ENCODE measurements at places on chromosomes 11 and 22.
A peak's percentile ranks its signal among the peaks of the same experiment; 100 is the strongest.

- peak; percentile 84 for DNase-seq
These were observed 14.0 kb downstream of the LAYN start for GRCh38 chr11:111554532-111554931.

- no peak for DNase-seq
These were observed at the start of gene SCN3B for GRCh38 chr11:123654566-123655081. Gene SCN3B, minus strand, starts transcription at chr11:123654624. Its CDS starts 823 bp downstream, at chr11:123653801.

GRCh38 chr22:33909911-33910310 is 10.4 kb downstream of the LARGE1 start:
- DNase-seq = no peak

DNA sequence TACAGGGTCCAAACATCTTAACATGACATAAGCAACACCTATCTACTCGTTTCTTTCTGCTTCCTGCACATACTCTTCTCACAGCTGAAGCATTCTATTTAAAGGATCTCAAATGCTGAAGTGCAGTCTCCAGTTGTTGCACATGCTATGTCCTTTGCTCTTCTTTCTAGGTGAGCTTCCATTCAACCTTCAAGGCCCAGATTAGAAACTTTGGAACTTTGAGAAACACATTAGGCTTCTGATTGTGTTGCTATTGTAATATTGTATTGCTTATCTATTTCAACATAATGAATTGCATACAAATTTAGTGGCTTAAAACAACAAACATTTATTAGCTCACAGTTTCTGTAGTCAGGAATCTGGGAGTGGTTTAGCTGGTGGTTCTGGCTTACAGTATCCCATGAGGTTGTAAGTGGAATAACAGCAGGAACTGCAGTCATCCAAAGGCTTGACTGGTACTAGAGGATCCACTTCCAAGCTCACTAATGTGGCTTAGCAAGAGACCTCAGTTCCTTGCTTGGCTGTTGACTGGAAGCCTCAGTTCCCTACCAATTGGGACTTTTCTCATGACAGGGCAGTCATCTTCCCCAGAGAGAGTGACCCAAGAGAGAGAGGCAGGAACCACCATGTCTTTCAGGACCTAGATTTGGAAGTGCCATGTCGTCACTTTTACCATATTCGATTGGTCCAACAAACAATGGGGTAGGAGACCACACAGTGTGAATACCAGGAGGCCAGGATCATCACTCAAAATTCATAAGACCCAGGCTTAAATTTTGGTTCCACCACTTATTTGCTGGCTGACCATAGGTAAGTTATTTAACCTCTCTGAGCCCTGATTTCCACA is 27.2 kb upstream of the RASSF10 start:
- DNase-seq = no peak

DNA sequence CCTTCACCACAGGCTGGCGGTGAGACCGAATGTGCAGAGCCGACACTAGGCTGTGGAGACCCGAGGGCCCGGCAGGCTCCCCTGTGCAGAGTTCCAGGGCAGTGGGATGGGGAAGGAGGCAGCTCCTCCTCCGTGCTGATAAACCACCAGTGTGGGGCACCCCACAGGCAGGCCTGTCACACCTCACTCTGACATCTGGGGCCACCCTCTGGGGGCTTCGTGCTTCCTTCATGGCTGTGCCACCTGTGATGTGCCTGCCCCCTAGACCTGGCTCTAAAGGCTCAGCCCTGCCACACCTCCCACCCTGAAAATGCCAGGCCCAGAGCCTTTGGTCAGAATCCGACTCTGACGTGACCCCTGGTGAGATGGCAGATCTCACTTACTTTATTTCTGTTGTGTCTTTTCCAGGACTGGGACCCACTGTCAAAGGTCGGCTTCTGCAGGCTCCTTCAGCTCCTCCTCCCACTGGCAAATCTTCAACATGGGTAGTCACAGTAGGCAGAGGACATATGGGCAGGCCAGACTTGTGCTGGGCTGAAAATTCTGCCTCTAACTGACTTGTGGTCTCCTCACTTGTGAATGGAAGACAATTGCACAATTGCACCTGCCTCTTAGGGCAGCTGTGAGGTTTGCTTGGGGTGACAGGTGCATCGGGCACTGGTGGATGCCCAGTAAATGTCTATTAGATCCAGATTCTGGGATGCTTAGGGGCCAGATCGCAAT is 46.2 kb upstream of the TSKU start:
- no peak for DNase-seq

DNA sequence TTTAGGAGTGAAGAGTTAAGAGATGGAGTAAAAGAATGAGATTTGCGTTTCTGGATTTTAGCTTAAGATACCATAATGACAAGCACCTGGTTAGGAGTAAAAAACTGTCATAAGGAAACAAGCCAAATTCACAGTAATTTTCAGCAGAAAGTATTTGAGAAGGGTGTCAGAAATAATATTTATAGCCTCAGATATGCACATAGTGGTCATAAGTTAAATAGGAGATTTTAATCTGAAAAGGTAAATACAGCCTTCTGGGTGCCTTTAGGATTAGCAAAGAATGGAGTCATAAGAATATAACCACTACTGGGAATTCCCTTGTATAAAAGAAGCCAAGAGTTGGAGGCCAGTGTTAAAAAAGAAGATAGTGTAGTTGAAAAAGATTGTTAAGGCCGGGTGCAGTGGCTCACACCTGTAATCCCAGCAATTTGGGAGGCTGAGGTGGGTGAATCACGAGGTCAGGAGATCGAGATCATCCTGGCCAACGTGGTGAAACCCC is 160.1 kb downstream of the SWAP70 start:
- DNase-seq = peak; percentile 31

DNA sequence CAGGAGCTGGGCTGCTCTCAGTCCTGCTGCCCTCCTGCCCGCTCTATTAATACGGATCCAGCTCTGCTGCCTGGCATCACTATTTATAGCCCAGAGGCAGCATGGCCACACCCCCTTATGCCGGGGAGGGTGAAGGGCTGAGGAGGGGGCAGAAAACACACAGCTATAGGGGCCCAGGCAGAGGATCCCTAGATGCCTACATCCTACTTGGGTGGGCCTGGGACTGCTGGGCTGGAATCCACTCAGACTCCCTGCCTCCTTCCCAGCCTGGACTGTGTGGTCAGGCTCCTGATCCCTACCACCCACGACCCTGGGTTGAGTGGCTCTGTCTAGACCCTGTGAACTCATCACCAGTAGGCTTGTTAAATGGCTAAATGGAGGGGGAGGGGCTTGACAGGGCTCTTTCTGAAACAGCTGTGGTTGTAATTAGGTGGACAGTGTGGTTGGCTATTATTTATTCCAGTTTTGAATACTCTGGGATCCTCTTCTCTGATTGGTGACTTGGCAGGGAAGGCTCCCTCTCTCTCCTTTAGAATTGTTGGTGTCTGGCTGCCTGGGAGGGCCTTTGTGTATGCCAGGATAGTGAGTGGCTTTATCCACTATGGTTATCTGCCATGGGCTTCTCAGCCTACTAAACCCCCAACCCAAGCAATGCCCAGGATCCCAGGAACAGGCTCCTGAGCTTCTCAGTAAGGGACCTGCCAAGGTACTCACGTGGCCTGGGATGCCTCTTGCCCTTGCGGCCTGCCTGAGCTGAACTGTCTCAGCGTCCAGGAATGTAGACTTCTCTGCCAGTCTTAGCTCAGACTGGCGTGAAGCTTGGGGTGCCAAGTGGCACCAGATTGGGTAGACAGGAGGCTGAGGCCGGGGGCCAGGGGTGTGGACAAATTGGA is 15.2 kb downstream of the PHLDB1 start:
- peak; percentile 82 for DNase-seq

GRCh38 chr11:86594746-86595145 is 77.7 kb downstream of the ME3 start:
- peak; percentile 59 for DNase-seq

GRCh38 chr11:107840129-107840484 is 18.5 kb downstream of the SLC35F2 start:
- no peak for DNase-seq

GRCh38 chr11:65381716-65382032 is 772 bp downstream of the SLC25A45 start:
- peak; percentile 64 for DNase-seq

DNA sequence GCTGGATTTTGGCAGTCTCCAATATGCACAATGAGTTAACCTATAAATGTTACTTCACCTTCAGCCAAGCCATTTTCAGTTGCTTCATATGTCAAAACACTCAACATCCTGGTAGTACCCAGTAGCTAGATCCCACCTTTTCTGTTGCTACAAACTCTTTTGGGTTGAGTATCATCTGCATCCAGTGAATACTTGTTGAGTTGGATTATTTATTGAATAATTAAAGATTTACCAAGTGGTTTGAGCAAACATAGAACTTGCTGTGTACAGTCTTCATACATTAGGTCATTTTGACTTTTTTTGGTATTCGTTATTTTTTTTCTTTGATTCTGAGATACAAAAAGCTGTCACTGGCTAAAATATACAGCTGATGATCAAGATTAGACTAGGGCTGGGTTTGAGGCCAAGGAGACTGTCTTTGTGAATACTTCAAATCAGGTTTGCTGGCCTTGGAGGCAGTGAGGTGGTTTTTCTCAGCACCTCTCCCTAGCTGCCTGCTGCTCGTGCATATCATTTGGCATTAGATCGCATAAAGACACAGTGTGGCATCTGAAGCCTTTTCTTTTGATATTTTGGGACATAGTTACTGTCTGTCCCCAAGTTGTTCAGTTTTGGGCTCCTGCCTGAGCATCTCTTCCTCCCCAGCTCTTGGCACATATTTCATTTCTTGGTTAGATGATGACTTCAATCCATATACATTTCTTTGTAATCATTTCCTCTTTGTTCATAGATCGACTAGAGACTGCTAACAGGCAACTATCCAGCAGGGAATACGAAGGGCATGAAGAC is 62.8 kb downstream of the AMOTL1 start:
- no peak for DNase-seq
